Type B pancreatic cell (in vitro differentiated cells): ENCODE measurements at places on chromosomes 7 and 10.

GRCh38 chr10:79158004-79158340, 89.2 kb downstream of the ZMIZ1 start:
- DNase-seq, result no peak

GRCh38 chr10:46096446-46096845, 50.4 kb upstream of the MSMB start:
- DNase-seq, result no peak

DNA sequence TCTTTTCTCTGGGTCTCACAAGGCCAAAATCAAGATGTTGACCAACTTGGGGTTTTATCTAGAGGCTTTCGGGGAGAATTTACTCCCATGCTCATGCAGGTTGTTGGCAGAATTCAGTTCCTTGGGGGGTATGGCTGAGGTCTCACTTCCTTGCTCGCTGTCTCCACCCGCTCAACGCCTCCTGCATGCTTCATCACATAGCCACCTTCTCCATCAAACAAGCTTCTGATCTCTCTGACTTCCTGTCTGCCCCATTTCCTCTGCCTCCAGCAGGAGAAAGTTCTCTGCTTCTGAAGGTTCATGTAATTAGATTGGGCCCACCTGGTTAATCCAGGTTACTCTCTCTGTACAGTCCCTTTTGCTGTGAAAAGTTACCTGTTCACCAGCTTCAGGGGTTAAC, 179.1 kb upstream of the FZD1 start:
- DNase-seq, result no peak

GRCh38 chr10:31179091-31179680, 139.8 kb upstream of the ZEB1 start:
- no peak for DNase-seq
